ENCODE measurements at places on chromosomes 2 and 18. TPM values are rescaled to one million over a fixed set of nuclear protein-coding genes. Genes with fewer than 3 reads are reported as not detected.

- no peak for DNase-seq
Measured at GRCh38 chr2:118835746-118836410, 11.6 kb downstream of the EN1 start.

DNA sequence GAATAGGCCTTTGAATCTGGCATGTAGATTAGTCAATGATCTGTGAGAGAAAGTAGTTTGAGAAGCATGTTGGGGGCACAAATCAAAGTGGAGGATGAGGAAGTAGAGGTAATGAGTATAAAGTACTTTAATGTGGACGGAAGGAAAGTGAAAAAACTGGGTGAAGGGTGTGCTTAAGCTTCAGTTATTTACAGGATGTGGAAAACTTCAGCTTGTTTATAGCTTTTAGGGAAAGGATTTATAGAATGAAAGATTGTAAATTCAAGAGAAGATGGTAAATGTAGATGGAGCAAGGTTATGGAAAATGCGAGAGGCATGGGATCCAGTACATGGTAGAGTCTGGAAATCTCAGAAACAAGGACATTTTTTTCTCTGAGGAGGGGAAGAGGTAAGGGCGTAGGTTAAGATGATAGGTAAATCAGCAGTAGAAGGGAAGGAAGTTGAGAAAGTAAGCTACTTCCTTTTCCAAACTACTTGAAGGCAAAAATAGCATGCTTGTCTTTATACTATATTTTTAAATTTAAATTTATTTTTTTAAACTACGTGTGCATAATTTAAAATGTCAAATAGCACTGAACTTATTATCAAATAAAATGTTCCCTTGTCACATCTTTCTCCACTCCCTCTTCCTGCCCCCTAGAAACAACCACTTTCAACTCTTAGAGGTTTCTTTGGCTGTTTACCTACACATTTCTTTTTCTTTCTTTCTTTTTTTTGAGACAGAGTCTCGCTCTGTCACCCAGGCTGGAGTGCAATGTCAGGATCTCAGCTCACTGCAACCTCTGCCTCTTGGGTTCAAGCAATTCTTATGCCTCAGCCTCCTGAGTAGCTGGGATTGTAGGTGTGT is 8.5 kb downstream of the FAM117B start:
- no peak for DNase-seq

DNA sequence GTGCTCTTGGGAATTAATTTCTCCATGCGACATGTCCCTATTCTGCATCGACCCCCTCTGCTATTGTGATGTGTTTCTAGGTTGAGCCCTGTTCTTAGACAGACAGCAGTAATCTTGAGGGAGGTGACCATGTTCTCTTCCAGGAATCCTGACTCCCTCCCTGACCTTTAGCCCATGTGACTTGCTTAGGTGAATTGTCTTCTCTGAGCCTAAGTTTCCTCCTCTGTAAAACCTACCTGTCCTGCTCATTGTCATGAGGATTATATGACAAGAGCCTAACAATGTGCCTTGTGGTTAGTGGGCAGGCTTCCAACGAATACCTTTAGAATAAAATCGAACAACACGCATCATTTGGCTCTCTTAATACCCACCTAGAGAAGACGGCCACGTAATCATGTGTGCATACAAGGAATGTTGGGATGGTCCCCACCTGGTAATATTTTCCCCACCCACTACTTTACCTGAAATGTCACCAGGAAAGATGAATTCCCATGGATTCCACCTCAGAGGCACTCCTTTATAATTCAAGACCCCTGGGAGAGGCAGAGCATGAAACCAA is 59.8 kb downstream of the HAUS1 start:
- DNase-seq: no peak

Gene OTX1
- polyA plus RNA-seq: 1.0 TPM

Gene KIAA2012
- 0.42 TPM for polyA plus RNA-seq
